Left ventricle myocardium inferior (tissue), 1 donor: ENCODE measurements at places on chromosomes 7 and 10. TPM values are rescaled to one million over a fixed set of nuclear protein-coding genes. Genes with fewer than 3 reads are reported as not detected.

The AKR1E2 gene
- total RNA-seq, result 5.9 TPM

The NXPH1 gene
- not detected for total RNA-seq

The TUBAL3 gene
- 0.36 TPM for total RNA-seq

The SPDYE2B gene
- not detected for total RNA-seq

DNA sequence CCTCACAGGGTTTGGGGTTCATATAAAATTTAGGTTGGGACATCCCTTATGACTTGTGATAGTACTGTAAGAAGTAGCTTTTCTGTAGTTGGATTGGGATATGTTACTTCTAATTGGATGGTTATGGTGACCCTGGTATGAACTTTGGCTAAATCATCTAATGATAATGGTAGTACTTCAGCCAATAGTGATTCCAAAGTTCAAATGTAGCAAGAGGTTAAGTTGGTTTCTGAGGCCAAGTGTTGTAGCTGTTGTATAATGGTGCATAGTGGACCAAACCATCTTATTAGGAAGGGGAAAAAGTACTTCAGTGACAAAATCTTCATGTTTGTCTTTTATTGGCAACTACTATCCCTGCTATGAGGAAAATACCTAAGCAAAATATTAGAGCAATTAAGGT, 542.1 kb upstream of the IGFBP3 start:
- DNase-seq, result no peak

GRCh38 chr10:12543589-12543988, 194.2 kb downstream of the CAMK1D start:
- DNase-seq, result no peak

GRCh38 chr10:129605986-129606518, 139.0 kb downstream of the MGMT start:
- no peak for DNase-seq

GRCh38 chr7:124630395-124630794, 135.2 kb downstream of the GPR37 start:
- no peak for DNase-seq

DNA sequence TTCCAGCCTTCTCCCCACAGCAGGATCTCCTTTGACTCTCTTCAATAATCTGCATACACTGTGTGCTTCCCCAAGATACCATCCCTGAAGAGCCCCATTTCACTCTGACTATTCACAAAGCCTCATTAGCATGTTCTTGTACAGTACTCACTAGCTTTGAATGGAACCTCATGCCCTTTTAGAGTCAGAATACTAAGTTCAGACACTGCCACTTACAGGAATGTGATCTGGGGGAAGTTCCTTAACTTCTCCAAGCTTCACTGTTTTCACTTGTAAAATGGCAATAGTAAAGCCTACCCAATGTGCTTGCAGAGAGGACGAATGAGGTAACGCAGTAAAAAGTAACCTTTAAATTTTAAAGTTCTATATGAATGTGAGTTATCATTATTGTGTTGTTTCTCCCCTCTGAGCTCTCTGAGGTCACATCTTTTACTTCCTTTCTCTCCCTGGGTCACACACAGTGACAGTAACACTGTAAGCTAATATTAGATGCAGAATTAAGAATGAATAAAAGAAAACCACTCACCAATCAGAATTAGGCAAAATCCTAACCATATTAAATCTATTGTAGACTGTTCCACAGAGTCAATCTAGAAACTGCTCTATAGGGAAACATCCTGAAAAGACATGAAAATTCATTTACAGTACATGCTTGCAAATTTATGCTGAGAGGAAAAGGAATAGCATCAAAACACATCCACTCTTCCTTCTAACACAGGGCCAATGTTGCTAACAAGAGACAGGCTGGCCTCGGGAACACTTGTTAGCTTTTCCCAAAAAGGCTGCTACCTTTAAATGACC, 64.2 kb upstream of the IL6 start:
- DNase-seq, result no peak

GRCh38 chr10:79379512-79380124, 32.3 kb downstream of the PPIF start:
- DNase-seq, result no peak

DNA sequence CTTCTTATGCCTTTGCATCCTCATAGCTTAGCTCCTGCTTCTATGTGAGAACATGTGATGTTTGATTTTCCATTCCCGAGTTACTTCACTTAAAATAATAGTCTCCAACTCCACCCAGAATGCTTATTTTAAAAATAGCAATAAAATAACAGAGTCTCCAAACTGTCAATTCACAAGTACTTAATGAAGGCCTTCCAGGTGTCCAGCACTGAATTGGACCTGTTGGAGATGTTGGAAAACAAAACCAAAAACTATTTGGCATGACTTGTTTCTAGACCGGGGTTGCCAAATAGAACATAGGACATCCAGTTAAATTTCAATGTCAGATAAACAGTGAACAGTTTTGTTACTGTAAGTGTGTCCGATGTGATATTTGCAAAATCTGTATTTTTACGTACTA, 208.1 kb upstream of the DKK1 start:
- DNase-seq, result no peak
